Stimulated activated CD8-positive, alpha-beta memory T cell treated with anti-CD3 and anti-CD28 coated beads, Interleukin-12 subunit alpha, Interleukin-12 subunit beta, amount 100 ng/mL, for 1 hour (primary cell): ENCODE measurements at places on chromosomes 5 and 9.

GRCh38 chr5:131767891-131768290 lies 28.9 kb downstream of the FNIP1 start:
- no peak for DNase-seq

- DNase-seq = no peak
Observed at GRCh38 chr9:126703002-126703865, 89.5 kb downstream of the LMX1B start.

DNA sequence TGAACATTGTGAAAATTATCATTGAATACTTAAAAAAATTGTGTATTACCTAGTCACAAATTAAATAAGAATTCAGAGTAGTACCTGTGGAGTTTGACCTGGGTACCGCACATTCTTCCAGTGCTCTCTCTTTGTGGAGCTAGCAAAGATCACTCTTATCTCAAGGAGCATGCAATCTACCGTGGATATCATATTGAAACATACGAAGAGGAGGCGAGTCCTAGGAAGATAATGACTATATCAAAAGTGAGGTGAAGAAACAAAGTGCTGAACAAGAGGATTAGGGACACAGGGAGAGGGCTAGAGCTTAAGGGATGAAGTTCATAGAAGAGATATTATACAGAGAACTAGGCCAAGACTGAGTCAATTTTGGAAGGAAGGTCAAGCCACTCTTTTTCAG lies 55.9 kb upstream of the NR3C1 start:
- DNase-seq = no peak

GRCh38 chr9:110058304-110058953 lies 149.5 kb downstream of the C9orf152 start:
- no peak for DNase-seq

DNA sequence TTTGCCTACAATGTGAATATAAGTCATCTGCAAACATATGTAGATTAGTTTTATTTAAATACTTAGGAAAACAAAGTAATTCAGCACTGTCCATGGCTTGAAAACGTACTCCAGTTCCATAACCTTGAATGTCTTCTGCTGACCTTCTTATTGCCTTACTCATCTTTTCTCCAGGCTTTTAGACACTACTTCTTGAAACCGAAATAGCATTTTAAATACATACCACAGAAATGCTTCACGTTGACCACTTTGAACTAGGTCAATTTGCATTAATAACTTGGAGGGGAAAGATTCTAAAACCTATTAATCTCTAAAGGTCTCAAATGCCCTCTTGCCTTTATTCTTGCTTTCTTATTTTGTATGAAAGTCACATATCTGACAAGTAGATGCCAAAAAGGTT lies 995.4 kb upstream of the ACO1 start:
- DNase-seq = no peak
